ENCODE measurements at places on chromosomes 12 and 14. TPM values are rescaled to one million over a fixed set of nuclear protein-coding genes. Genes with fewer than 3 reads are reported as not detected.

Gene KLHL33
- 0.05 TPM for total RNA-seq

Gene UNG
- 29.8 TPM for total RNA-seq

Gene CBLN3
- total RNA-seq: 1.0 TPM

Gene FOXM1
- 0.94 TPM for total RNA-seq

- DNase-seq: no peak
Observed at GRCh38 chr12:1977588-1977987, 26.7 kb downstream of the DCP1B start.

Gene TAS2R30
- 1.5 TPM for total RNA-seq

Gene OR4N2
- total RNA-seq: not detected

Gene COX6A1
- 325 TPM for total RNA-seq

GRCh38 chr14:96191353-96191752, 13.3 kb upstream of the BDKRB2 start:
- no peak for DNase-seq

Gene RPGRIP1
- total RNA-seq: not detected

GRCh38 chr12:104909761-104910160, 48.3 kb downstream of the SLC41A2 start:
- no peak for DNase-seq

- peak; percentile 19 for DNase-seq
Observed at GRCh38 chr12:15356951-15357364, 34.6 kb downstream of the PTPRO start.

DNA sequence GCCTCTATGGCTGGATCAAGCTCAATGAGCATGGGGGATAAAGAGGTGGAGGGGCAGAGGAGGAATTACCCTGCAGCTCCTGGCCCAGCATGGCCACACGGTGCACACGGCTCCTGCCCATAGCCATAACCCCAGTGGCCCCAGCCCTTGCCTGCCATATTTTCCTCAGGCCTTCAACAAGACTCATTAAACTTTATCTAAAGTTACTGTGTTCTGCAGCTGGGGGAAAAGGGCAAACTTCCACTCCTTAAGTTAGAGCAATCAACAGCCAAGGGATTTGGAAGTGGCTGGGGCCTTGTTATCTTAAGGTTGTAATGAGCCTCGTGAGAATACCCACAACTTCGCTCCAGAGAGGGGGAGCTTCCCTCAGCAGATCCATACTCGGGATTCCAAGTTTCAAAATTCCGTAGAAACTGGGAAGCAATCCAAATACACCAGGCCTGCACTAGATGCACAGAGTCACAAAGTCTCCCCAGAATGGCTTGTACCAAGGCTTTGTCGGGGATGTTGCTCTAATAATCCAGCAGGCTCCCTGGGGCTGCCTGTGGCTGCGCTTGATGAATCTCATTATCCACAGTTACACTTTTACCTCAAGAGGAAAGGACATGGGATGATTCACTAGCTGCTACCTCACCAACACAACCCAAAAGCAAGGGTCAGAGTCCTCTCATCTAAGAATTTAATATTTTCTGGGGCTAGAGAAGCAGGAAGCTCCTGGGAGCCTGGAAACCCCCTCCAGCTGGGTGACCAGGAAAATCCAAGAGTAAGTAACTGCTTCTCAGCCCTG, 13.0 kb upstream of the OR6J1 start:
- no peak for DNase-seq

DNA sequence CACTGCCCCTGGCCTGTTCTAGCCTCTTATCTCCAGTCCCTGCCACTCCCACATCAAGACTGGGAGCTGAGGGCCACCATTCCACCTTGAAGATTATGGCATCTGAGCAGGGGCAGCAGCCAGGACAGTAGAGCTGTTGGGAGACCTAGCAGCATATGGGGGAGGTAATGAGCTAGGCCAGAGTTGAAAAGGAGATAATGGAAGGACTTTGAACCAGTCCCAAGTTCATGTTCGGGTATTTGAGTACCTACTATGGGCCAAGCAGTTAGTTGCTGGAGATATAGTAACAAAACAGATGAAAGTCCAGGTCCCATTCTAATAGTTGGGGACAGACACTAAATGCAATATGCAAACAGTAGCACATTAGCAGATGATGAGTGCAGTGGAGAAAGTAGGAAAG, 151.5 kb downstream of the PLXNC1 start:
- DNase-seq: no peak

Gene LRRC43
- not detected for total RNA-seq

DNA sequence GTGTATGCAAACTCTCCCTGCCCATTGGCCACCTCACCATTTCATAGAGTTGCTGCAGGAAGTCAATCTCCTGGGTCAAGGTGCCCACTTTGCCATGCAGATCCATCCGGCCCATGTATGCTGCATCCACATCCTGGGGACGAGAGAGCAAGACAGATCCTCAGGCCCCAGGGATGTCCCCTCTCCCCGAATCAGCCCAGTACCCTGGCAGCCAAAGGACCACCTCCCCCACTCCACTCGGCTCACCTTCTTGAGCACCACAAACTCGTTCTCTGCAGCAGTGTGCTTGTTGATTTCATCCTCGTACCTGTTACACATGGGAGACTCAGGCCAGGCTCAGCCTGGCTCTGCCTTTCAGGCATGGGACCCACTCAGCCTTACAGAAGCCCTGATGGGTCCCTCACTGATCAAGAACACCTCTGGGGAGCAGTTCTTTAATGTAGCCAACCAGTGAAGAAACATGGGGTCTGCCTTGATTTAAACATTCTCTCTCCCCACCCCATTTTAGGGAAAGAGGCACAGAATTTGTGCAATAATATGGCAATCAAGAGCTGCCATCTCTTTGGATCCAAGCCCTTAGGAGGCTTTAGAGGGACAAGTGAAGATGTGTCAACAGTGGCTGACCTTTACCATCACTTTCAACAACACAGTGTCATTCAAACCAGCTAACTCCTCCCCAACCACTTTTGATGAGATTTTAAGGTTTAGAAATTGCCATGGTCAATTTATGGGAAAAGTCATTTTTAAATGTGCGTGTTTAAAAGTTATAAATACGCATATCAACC, 3.9 kb downstream of the KRT79 start:
- no peak for DNase-seq

Gene PROX2
- total RNA-seq: not detected

Gene TPPP2
- total RNA-seq: not detected

- DNase-seq: peak; percentile 38
Observed at GRCh38 chr12:82650627-82651337, 35.9 kb upstream of the TMTC2 start.

DNA sequence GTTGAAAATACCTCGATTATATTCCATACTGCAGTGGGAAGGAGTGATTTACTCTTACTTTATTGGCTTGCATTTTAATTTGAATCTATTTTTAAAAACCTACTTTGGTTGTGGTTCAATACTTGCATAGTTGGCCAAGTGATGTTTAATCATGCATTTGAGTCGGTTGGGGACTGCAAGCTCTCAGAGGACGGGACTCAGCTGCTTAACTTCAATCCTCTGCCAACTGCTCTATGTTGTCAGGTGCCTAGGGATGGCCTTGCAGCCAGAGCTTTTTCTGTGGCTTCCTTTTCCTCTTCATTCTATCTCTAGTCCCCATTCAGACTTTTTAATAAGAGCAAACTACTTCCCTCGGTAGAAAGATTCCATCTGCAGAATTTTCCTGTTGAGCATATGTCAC, 53.4 kb upstream of the KRR1 start:
- DNase-seq: peak; percentile 82

- DNase-seq: no peak
Observed at GRCh38 chr14:101126731-101127130, 223.2 kb upstream of the RTL1 start.
